Effector CD8-positive, alpha-beta T cell (primary cell): ENCODE measurements at places on chromosomes 4 and X.

- no peak for DNase-seq
Observed at GRCh38 chr4:174926958-174927357, 8.8 kb downstream of the ADAM29 start.

DNA sequence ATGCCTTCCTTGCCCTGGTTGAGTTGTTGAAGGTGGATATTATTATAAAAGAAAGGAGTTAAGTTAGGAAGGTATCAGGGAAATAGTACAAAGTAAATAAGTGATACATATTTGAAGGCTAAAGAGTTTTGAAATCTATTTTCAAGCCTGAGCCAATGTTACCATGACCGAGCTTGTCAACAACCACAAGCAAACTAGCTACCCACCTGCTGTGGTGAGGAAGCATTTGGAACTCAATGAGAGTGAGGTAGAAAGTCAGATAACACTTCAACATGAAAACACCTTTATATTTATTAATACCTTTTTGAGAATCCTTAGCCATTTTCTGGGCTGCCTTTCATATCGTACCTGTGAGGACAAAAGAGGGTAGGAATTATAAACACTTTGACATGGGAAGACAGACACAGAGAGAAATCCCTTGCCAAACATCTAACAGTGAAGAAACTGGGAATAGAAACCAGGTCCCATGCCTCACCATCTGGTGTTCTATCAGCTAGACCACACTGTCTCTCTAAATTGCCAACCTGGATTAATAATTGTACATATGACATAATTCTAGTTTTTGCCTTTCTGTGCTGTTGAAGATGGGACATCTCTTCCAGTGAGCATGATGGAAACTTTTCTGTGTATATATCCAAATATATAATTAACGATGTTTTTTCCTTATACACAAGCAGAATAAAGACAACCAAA is 606.4 kb upstream of the NR3C2 start:
- no peak for DNase-seq

GRCh38 chr4:20017070-20017776 is 234.5 kb upstream of the SLIT2 start:
- DNase-seq, result no peak

DNA sequence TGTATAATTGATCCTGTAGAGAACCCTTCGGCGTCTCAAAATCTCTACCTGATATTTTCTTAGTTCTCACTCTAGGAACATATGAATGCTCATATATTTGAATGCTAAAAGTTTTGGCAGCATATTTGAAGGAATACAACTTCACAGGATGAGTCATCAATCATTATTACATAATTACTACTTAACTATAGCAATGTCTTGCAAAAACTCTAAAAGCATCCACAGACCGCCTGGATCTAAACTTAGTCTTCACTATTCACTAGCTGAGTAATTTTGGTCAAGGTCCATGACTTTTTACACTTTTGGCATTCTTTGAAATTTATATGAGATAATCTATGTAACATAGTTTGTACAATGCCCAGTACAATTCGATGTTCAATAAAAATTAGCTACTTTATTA is 194.7 kb downstream of the DTHD1 start:
- no peak for DNase-seq

DNA sequence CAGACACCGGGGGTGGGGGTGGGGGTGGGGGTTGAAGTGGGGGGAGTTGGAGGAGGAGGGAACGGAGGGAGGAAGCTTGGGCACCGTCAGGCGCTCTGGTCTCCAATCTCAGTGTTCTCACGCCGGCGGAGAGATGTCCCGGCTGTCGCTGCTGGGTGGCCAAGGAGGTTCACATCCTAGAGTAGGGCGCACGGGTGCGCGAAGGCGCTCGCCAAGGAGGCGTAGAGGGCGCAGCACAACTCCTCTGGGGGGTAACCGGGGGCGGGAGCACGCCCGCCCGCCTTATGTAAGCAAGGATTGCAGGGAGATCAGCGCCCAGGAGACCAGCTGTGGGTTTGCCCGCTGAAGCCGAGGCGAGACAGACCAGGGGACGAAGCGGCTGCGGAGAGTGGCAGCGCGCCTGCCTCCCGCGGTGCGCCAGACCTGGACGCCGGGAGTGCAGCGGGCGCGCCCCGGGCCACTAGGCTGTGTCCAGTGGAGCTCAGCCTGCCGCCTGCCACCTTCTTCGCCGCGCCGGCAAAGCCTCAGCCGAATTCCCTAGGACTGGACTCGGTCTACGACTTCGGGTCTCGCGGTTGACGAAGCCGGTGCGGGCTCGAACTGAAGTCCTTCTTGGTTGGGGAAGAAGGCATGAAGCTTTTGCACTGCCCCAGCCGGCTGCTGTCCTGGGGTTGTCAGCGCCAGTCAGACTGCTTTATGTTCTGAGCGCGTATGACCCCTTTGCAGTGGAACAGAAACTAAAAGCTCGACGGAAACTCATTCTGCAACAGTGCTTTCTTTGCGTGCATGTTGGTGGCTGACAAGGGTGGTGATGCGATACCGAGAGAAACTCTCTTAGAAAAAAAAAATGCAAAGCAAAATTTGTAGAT is 707 bp upstream of the UNC5C start:
- no peak for DNase-seq

DNA sequence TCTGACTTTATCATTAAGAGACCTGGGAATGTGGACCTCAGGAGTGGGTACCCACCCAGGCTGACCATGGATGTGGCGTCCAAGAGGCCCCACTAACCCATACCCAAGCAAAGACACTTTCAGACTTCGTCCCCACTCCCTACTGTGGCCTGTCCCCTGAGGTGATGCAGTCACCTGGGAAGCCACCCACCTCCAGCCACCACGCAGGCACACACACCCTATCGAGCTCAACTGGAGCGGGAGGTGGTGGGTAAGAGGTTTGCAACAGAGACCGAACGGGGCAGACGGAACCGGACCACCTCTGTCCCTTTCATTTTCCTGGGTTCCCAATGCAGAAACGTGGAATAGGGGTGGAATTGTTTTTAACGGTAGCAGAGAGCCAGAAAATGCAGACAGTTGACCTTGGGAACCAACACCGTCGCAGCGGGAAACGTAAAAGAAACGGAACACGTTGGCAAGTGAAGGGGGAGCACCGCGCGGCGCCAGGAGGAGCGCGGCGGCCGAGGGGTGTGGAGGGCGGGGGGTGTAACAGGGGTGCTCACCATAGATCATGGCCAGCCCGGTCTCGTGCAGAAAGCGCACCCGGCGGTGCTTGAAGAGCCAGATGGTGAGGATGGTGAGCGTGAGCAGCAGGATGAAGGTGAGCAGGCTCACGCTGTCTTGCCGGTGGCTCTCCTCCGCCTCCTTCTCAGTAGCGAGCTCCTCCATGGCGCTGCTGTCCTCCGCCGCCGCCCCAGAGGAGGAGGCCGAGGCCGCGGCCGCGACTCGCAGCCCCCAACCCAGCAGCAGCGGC is 559 bp downstream of the SLC9A7 start:
- DNase-seq, result no peak
